Fibroblast of villous mesenchyme (primary cell): ENCODE measurements at places on chromosomes 11 and 22. TPM values are rescaled to one million over a fixed set of nuclear protein-coding genes. Genes with fewer than 3 reads are reported as not detected.

Gene KCNQ1
- total RNA-seq: not detected in 2 replicates

Gene PSMD13
- total RNA-seq: 130 and 140 TPM in 2 replicates

Gene MAJIN
- not detected in 2 replicates for total RNA-seq

Gene SYT13
- not detected in 2 replicates for total RNA-seq

Gene TPH1
- under 0.01 TPM in 2 replicates for total RNA-seq

Gene CCDC179
- not detected in 2 replicates for total RNA-seq

Gene CCDC116
- 0.32 and 0.43 TPM in 2 replicates for total RNA-seq
